ENCODE measurements at places on chromosomes 1 and 21. TPM values are rescaled to one million over a fixed set of nuclear protein-coding genes. Genes with fewer than 3 reads are reported as not detected.

GRCh38 chr1:232725305-232726047 is 79.7 kb upstream of the MAP10 start:
- no peak overlapping the region for H3K27ac ChIP-seq
- H3K4me3 ChIP-seq = no peak overlapping the region
- H3K27me3 ChIP-seq = no peaks in the 10 kb centered on the region

DNA sequence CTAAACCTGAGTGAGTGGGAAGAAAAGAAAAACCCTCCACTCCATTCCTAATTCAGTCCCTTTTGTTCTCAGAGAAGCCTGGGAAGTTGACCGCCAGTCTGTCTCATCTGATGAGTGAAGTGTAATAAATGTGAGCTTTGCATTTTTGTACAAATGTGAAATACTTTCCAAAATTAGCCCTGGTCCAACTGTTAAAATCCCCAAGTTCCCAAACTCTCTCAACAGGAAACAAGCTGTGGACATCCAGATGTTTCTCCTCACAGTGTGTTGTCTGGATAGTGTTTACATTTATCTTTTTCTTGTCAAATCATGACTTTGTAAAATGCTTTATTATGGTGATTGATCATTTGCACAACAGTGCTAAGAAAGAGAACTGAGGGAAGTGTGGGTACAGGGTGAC is 145.1 kb downstream of the TM2D1 start:
- H3K27ac ChIP-seq = no peak overlapping the region
- no peak overlapping the region for H3K4me3 ChIP-seq
- H3K4me1 ChIP-seq = no peaks in the 10 kb centered on the region
- H3K27me3 ChIP-seq = no peaks in the 10 kb centered on the region

- H3K27ac ChIP-seq = no peak overlapping the region
- no peaks in the 10 kb centered on the region for H3K27me3 ChIP-seq
- H3K4me1 ChIP-seq = no peaks in the 10 kb centered on the region
- no peak overlapping the region for H3K4me3 ChIP-seq
- H3K36me3 ChIP-seq = no peaks in the 10 kb centered on the region
Measured at GRCh38 chr21:34536820-34537219, 24.8 kb upstream of the KCNE1 start.

Gene SAMSN1
- 3.0 TPM for total RNA-seq

DNA sequence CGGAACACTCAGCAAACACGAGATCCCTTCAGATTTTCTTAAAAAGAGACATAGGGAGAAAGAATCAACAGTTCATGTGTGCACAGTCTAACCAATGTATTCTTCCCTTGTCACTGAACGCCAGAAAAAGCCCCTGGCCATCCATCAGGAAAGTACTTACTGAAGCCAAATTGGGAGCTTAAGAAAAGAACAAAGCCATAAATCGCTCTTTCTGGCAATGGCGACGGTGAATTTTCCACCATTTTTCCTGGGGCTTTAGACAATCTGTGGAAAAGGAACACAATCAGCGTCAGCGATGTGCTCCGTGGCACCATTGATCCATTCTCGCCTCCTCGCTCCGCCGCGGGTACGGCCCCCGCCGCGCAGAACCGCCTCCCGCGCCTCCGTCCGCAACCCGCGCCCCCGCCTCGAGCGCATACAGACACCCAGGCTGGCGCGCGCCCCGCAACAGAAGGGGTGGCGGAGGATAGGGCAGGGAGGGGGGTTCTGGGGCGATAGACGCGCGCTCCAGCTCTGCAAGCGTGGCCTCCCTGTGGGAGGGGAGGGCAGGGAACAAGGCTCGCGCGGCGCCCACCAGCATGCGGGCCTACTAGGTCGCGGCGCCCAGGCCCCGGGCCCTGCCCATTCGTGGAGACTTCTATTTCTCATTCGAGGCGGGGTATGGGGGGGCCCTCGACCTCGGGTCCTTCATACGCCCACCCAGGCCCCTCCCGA is 440 bp downstream of the PIGP start:
- peaks cover 6% of the 10 kb centered on the region for H3K36me3 ChIP-seq
- peak overlapping the region; percentile 96 for H3K27ac ChIP-seq
- no peaks in the 10 kb centered on the region for H3K4me1 ChIP-seq
- peak overlapping the region; percentile 69 for H3K4me3 ChIP-seq
- DNase-seq = peak; percentile 70
- H3K27me3 ChIP-seq = no peaks in the 10 kb centered on the region

Gene SMG5
- 56.7 TPM for total RNA-seq

Gene FMO1
- 4.5 TPM for total RNA-seq

DNA sequence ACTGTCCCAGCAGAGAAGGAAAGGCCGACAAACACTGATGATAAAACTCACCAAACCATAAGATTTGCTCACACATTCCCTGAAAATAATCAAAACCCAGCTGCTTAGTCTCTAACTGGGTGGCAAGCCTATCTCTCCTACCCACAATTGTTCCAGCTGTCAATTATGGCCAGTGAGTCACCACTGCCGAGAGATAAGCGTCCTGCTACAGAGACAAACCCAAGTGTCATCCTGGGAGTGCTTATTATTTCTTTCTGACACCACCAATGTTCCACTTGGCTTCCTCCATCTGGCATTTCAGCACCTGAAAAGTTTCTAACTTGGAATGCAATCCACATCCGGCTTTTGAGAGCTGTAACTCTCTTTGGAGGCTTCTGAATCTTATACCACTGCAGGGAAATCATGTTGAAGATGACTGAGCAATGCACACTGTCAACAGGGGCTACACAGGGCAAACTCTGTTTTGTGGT is 51.5 kb upstream of the VAV3 start:
- H3K36me3 ChIP-seq = no peaks in the 10 kb centered on the region
- no peaks in the 10 kb centered on the region for H3K4me1 ChIP-seq
- no peak overlapping the region for H3K27ac ChIP-seq
- DNase-seq = no peak
- H3K4me3 ChIP-seq = no peak overlapping the region

Gene LRRC39
- 0.10 TPM for total RNA-seq

GRCh38 chr1:241485145-241485544 is 34.4 kb downstream of the FH start:
- H3K27ac ChIP-seq = no peak overlapping the region
- H3K27me3 ChIP-seq = no peaks in the 10 kb centered on the region
- H3K4me3 ChIP-seq = no peak overlapping the region
- no peak for DNase-seq
- no peaks in the 10 kb centered on the region for H3K4me1 ChIP-seq

DNA sequence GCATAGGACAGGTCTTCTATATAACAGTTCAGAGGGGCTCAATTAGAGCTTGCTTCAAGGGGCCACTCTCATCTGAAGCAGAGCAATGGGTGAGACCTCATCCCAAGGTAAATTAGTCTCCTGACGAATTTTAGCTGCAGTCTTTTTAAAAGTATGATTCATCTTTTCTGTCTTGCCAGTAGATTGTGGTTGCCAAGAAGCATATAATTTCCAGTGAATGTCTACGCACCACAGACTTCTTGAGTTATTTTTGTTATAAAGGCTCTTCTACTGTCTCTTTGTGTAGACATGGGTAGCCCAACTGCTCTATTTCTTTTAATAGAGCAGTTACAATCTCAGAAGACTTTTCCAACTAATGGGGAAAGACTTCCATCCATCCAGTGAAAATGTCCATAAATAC is 108.9 kb upstream of the FMN2 start:
- DNase-seq = no peak
- no peak overlapping the region for H3K27ac ChIP-seq
- H3K4me3 ChIP-seq = no peak overlapping the region
- no peaks in the 10 kb centered on the region for H3K27me3 ChIP-seq
- H3K36me3 ChIP-seq = no peaks in the 10 kb centered on the region
- no peaks in the 10 kb centered on the region for H3K4me1 ChIP-seq

Gene SPRR2D
- not detected for total RNA-seq

Gene DYNLT5
- total RNA-seq = 1.5 TPM

DNA sequence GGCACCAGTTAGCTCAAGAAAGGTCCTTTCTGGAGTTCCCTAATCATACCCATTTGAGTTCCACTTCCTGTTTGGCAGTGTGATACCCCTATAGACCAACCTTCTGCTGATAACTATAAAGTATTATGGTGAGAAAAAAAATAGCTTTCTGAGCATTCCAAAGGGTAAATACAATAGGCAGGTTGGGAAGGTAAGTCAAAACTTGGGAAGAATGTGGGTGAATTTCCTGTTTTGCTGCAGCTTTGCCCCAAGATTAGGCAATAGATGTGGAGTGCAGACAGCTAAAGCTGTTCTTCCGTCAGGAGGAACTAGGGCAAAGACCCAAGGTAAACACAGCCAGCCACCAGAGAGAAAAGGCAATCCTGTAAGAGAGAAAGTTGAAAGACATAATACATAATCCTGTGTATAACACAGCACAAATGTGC is 49.9 kb upstream of the GUCA2A start:
- no peak overlapping the region for H3K4me3 ChIP-seq
- no peak for DNase-seq
- peaks cover 19% of the 10 kb centered on the region for H3K4me1 ChIP-seq
- H3K27ac ChIP-seq = peak overlapping the region; percentile 44

Gene HMCN1
- total RNA-seq = 6.3 TPM

DNA sequence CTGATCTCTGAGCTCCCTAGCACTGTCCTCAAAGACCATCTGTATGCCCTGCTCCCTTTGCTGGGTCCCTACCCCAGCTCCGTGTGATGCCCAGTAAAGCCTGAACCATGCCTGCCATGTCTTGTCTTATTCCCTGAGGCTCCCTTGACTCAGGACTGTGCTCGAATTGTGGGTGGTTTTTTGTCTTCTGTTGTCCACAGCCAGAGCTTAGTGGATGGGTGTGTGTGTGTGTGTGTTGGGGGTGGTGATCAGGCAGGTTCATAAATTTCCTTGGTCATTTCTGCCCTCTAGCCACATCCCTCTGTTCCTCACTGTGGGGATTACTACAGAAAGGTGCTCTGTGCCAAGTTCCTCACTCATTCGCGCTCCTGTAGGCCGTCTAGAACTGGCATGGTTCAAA is 5.7 kb downstream of the GSTM5 start:
- H3K4me3 ChIP-seq = no peak overlapping the region
- no peaks in the 10 kb centered on the region for H3K27me3 ChIP-seq
- DNase-seq = no peak
- H3K36me3 ChIP-seq = no peaks in the 10 kb centered on the region

DNA sequence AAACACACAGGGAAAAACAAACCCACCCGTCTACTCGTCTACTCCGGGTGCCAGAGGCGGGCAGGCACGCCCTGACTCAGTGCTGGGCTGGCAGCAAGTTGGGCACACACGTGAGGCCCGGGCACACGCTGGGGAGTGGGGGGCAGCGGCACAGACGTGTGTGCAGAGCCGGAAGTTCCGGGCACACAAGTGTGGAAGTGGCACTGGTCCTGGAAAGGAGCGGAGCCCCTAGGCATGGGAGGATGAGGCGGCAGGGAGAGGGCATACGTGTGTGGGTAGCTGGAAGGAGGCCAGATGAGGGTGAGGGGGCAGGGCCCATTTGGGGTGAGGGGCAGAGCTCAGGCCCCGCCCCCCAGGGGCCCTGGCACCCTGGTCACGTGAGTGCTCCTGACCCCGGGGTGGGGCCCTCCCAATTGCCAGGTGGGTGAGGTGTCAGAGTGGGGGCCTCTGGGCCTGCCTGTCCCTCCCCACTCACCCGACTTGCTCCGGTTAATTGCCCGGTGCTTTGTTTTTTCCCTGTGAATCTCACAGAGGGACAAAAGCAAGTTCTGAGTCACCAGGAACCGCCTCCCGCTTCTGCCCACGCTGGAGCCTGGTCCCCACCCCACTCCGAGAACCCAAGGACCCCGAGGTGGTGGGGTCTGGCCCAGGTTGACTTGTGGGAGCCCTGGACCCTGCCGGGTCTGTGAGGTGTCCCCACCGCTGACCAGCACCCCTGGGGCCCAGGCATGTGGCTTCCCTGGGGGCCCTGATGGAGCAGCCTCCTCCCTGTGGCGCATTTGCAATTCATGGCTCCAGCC is 104.8 kb upstream of the CASZ1 start:
- no peaks in the 10 kb centered on the region for H3K4me1 ChIP-seq
- H3K36me3 ChIP-seq = no peaks in the 10 kb centered on the region
- no peak overlapping the region for H3K4me3 ChIP-seq
- H3K27ac ChIP-seq = no peak overlapping the region
- no peaks in the 10 kb centered on the region for H3K27me3 ChIP-seq

Gene CD1E
- total RNA-seq = not detected

Gene APOBEC4
- not detected for total RNA-seq

Gene GIPC2
- total RNA-seq = 7.2 TPM

- H3K4me3 ChIP-seq = no peak overlapping the region
- H3K36me3 ChIP-seq = no peaks in the 10 kb centered on the region
- no peak overlapping the region for H3K27ac ChIP-seq
- no peak for DNase-seq
Measured at GRCh38 chr1:159185121-159185520, 13.7 kb downstream of the CADM3 start.

Gene SLC25A34
- total RNA-seq = 0.69 TPM

GRCh38 chr1:177794376-177794991 is 175.4 kb downstream of the SEC16B start:
- no peaks in the 10 kb centered on the region for H3K36me3 ChIP-seq
- H3K27ac ChIP-seq = no peak overlapping the region
- no peaks in the 10 kb centered on the region for H3K4me1 ChIP-seq
- no peak overlapping the region for H3K4me3 ChIP-seq

DNA sequence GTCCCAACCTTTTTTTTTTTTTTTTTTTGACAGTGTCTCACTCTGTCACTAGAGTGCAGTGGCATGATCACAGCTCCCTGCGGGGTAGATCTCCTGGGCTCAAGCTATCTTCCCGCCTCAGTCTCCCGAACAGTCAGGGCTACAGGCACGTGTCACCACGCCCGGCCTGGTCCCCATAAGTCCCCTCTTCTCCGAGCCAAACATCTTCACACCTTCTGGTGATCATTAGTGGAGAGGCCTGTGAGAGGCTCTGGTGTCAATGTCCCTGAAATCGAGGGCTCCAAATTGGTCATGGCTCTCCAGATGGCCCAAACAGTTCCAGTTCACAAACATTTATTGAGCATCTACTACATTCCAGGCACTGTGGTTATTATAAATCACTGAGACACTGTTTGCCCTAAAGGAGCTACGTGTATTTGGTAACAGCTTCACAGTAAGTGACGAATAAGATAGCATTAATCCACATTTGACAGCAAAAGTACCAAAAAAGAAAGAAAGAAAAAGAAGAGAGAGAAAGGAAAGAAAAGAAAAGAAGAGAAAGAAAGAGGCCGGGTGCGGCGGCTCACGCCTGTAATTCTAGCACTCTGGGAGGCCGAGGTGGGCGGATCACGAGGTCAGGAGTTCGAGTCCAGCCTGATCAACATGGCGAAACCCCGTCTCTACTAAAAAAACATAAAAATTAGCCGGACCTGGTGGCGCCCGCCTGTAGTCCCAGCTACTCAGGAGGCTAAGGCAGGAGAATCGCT is 867 bp upstream of the TIMM17A start:
- H3K27me3 ChIP-seq = no peaks in the 10 kb centered on the region
- peak overlapping the region; percentile 68 for H3K27ac ChIP-seq
- peaks cover 19% of the 10 kb centered on the region for H3K36me3 ChIP-seq
- no peaks in the 10 kb centered on the region for H3K4me1 ChIP-seq
- no peak for DNase-seq
- H3K4me3 ChIP-seq = peak overlapping the region; percentile 95

All from right lobe of liver (tissue), 6 donors.